NAMALWA (cell line): ENCODE measurements at places on chromosomes 5 and 9.
A peak's percentile ranks its signal among the peaks of the same experiment; 100 is the strongest.

DNA sequence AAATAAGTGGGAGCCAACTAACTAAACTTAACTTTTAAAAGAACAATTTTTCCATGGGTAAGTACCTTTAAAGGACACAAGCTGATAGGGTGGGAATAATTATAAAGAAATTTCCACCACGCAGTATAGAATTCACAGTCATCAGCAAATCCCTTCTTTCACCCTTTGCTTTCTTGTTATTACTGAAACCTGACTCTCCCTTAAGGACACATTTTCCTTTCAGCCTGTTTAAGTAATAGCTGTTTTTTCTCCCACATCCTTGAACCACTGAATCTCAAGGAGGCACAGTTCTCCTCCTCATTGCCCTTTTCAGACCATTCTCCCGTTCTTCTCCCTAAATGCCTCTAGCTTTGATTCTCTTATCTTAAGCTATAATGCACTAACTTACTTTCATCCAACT lies 6.3 kb downstream of the C5orf15 start:
- DNase-seq = no peak

GRCh38 chr5:120682851-120683250 lies 218.8 kb downstream of the PRR16 start:
- DNase-seq = no peak

- DNase-seq = no peak
Measured at GRCh38 chr5:177083357-177083756, 3.4 kb upstream of the FGFR4 start.

DNA sequence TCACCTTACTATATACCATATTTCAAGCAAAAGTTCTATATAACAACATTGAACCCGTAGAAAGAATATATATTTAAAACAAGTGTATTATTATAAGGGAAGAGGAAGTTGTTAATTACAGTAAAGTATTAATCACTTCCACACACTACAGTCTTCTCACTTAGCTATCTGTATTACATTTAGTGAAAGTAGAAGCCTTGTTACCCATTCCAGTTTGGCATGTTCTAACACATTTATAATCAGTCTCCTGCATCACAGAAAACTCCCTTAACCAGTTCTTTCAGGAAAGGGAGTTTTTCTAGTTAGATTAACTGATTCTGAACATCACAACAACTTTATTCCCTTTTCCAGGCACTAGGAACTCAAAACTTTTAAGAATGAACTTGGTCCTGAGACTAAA lies 6.9 kb downstream of the RAB14 start:
- DNase-seq = no peak

DNA sequence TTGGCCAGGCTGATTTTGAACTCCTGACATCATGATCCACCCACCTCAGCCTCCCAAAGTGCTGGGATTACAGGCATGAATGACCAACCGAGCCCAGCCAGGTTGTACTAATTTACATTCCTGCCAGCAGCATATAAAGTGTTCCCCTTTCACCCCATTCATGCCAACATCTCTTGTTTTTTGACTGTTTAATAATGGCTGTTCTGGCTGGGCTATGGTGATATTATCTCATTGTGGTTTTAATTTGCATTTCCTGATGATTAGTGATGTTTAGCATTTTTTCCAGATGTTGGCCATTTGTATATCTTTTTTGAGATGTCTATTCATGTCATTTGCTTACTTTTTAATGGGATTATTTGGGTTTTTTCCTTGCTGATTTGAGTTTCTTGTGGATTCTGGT lies 87.3 kb downstream of the INVS start:
- DNase-seq = peak; percentile 12

DNA sequence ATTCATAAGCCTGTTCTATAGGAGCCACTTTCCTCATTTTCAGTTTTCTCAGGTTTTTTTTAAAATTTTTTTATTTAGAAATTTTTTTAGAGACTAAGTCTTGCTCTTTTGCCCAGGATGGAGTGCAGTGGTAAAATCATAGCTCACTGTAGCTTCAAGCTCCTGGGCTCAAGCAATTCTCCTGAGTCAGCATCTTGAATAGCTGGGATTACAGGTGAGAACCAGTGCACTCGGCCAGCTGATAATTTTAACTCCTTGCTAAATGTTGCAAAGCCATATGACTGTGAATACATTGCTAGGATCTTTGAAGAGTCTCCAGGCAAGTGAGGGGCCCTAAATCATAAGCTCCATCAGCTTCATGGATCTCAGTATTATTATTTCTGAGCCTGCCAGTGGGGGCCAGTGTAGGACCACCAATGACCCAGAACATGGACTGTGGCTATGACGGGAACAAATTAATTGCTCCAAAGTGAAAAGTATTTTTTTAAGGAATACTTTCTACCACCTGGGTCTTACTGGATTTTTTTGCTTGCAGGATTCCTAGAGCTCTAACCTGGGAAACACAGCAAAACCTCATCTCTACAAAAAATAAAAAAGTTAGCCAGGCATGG lies 5.7 kb upstream of the GAPVD1 start:
- DNase-seq = peak; percentile 32

DNA sequence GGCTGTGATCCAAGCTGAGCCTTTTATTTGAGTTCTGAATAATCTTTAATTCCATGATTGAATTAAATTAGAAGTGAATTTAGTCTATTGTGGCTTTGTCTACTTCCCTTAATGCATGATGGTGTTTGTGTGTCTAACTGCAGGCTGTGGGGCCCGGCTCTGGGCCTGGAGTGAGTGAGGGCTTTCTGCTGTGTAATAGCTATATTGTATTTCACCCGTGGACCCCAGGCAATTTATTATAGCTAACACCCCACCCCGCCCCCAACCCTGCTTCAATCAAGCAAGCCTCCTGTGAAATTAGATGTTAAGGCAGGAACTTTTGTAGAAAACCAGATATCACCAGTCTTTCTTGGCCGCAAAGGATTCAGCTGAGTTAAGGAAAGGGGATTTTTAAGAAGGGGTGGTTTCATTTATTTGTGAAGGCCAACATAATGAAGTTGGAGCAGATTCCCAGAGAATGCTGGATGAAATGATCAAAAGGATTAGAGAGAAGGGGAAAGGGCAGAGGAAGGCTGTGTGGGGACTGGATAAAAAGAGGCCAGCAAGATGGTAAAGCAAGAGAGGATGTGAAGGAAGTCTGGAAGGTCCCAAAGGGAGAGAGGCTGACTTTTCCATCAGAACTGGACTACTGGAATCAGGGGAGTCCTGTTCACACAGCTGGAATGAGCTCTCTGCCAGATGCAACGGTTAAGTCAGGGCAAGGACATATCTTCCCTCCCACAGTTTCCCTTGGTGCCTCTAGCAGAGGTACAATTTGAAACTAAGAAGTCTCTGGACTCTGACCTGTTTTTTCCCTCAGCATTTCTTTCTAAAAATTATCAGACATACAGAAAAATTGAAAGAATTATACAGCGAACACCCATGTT lies 125.3 kb upstream of the SAP30L start:
- DNase-seq = no peak

DNA sequence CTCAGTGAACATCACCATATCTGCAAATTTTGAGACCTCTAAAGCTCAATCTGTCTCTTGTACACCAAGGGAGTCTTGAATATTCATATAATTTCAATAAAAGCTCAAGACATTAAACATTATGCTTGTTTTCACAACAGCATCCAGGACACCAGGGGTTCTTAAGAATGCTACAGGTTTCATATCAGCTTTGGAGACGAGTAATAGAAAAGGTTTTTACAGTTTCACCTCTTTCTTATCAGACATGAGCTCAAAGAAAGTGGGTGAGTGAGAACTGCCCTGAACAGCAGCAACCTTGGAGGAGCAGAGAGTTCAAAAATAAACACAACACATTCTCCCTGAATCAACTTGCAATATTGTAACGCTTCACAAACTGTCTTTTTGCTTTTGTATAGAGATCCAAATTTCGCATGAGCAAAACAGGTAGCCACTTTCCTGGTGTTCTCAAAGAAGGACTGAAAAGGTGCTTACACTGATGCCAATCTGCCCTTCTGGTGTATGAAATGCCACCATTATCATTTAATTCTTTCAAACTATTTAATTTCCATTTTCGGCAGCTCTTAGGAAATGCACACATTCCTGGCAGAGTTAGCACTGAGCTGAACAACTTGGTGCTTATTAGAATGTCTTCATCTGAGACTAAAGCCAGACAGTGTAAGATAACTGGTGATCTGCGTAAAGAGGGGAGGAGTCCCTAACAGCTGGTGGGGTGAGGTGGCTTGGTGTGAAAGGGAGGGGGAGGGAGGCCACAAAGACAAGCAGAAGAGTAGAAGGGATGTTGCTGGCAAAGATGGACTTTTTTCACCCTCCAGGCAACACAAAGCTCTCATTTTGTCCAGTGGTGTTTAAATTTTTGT lies 535.3 kb downstream of the PDE4D start:
- DNase-seq = no peak

DNA sequence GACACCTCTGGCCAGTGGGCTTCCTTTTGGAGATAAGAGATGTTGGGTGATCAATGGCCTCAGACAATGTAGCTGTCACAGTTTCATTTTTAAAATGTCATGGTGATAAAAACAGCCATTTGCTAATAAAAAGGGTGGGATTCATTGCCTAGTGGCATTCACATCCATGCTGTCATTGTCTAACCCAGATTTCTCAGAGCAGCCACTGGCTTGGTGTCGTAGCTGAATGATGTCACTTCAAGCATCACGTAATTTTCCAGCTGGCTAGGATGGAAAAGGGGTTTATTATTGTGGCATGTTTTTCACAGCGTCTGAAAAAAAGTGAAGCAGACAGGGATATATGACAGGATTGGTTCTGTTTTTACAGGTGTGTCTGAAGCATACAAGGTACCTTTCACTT lies 184.7 kb downstream of the AOPEP start:
- DNase-seq = no peak
